Stimulated activated CD4-positive, alpha-beta T cell treated with anti-CD3 and anti-CD28 coated beads, Interleukin-1b, Interleukin-23, amount 100 ng/mL, for 4 hours (primary cell): ENCODE measurements at places on chromosomes 2 and 18.

GRCh38 chr2:219421323-219421722 lies 3.1 kb downstream of the DES start:
- no peak for DNase-seq

DNA sequence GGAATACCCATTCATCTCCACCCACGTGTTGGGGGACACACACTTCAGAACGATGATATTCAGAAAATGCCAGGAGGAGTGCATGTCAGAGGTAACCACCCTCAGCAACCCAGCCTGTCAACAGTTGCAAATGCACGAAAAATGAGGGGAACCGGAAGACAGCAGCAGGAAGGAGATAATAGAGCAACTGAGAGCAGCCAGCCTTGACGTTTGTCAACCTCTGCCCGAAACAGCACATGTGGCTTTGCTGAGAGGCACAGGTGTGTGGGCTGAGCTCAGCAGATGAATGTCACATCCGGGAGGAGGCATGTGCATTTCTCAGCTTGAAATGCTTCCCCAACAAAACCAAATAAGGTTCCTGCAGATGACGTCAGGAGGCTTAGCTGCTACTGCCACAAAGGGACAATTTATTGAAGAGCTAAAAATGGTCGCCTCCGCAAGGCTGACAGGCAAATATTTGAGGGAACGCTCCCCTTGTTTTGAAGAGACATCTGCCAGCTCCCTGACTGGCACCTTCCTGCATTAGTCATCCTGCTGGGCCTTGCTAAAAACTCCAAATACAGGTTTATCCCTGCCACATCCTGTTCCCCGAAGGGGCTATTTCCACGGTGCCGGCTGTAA lies 419.0 kb downstream of the NBAS start:
- peak; percentile 48 for DNase-seq

GRCh38 chr2:71665168-71666093 lies 212.1 kb downstream of the DYSF start:
- no peak for DNase-seq

DNA sequence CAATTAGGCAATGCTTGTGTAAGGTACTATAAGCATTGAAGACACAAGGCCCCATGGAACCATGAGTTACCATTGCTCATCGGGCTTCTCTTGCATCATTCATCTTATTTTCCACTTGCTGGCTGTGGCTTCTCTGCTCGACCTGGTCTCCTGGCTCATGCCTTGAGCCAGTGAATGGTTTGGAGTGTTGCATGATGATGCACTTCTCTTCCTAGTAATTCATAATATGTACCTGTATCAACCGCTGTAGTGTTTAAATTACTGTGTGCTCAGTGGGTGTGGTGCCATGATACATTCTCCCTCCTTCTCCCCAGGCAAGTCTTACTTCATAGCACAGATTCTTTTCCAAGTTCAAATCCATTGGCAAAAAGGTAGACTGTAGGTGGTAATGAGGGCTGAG lies 66.8 kb downstream of the ABCA12 start:
- DNase-seq: no peak

GRCh38 chr2:50749216-50749615 lies 282.7 kb downstream of the NRXN1 start:
- DNase-seq: no peak
